PC-9 (cell line): ENCODE measurements at places on chromosomes 11 and 22.

GRCh38 chr11:118623269-118623655 is 15.8 kb downstream of the PHLDB1 start:
- H3K4me3 ChIP-seq: peak overlapping the region; percentile 67; the same call in 1 of the 2 replicates
- no peaks in the 10 kb centered on the region for H3K27me3 ChIP-seq
- DNase-seq: no peak
- peaks cover 19% of the 10 kb centered on the region for H3K36me3 ChIP-seq
- H3K4me1 ChIP-seq: peaks cover 62% of the 10 kb centered on the region
- peak overlapping the region; percentile 79 for H3K27ac ChIP-seq

DNA sequence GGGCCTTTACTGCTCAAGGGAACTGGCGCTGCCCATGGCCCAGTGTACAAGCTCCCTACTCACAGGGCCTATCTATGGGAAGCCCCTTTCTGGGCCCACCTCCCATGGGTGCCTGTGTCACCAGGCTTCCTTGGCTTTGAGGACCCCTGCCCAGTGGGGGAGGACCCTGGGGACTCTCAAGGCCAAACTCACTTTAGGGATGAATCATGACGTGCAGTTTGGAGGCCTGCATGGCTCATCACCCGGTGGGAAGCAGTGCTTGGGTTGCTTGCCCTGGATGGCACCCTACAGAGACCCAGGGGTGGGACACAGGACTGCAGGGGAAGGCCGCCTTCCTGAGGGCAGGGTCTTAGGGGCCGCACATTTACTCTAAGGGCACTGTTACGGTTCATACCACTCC is 16.5 kb downstream of the KCTD21 start:
- no peak overlapping the region for H3K4me3 ChIP-seq
- no peak overlapping the region for H3K27ac ChIP-seq
- H3K27me3 ChIP-seq: no peaks in the 10 kb centered on the region
- no peaks in the 10 kb centered on the region for H3K36me3 ChIP-seq

GRCh38 chr22:32535531-32536190 is 61.0 kb downstream of the FBXO7 start:
- no peaks in the 10 kb centered on the region for H3K27me3 ChIP-seq
- H3K4me1 ChIP-seq: peaks cover 24% of the 10 kb centered on the region
- H3K36me3 ChIP-seq: no peaks in the 10 kb centered on the region
- H3K27ac ChIP-seq: no peak overlapping the region

GRCh38 chr11:64619811-64620380 is 28.9 kb downstream of the SLC22A12 start:
- DNase-seq: no peak
- no peaks in the 10 kb centered on the region for H3K4me1 ChIP-seq
- no peak overlapping the region for H3K27ac ChIP-seq
- no peak overlapping the region for H3K4me3 ChIP-seq
- H3K27me3 ChIP-seq: peaks cover 7% of the 10 kb centered on the region

DNA sequence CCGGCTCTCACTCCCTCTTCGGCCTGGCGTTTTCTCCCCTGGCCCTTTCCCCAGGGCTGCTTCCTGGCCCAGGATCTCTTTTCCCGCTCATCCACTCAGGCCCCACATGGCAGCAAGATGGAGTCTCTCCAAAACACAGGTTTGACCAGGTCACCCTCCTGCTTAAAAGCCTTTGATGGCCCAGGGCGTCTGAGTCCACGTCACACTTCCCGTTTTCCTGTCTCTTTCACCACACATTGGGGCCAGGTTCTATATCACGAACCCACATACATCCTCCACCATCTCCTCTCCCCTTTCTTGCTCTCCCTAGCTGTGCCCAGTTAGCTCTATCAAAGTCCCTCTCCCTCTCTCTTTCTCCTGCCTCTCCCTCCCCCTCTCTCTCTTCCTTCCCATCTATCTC is 7.8 kb upstream of the LRRC32 start:
- no peaks in the 10 kb centered on the region for H3K36me3 ChIP-seq
- H3K4me3 ChIP-seq: no peak overlapping the region
- DNase-seq: no peak
- no peaks in the 10 kb centered on the region; the same call in 1 of the 2 replicates for H3K4me1 ChIP-seq
- no peaks in the 10 kb centered on the region for H3K27me3 ChIP-seq

DNA sequence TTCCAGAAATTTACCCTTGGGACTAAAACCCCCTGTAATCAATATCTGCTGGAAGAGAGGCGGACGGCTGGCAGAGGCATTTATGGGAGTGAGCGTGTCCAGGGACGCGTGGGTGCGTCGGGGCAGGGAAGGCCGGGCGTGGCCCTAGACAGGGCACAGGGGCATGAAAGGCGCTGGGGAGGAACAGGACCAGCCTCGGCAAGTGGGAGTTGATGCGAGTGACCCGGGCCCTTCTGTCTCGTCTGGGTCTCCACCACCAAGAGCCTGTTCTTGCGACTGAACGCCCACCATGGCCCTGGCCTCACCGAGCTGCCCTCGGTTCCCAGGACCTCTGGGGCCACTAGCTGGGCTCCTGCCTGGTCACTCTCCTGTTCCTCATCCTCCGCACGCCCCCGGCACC is 17.5 kb downstream of the OSBPL5 start:
- H3K27me3 ChIP-seq: no peaks in the 10 kb centered on the region
- no peaks in the 10 kb centered on the region for H3K4me1 ChIP-seq
- H3K27ac ChIP-seq: no peak overlapping the region
- no peak for DNase-seq
- H3K36me3 ChIP-seq: no peaks in the 10 kb centered on the region

GRCh38 chr11:76670485-76671236 is at the start of gene LRRC32:
Gene LRRC32 (minus strand): TSS chr11:76670747. CDS start chr11:76665954, 4,793 bp downstream.
- H3K36me3 ChIP-seq: no peaks in the 10 kb centered on the region
- no peak within 1 kb of the TSS for H3K27ac ChIP-seq
- peak within 1 kb of the TSS; percentile 43; the same call in 1 of the 2 replicates for H3K4me3 ChIP-seq
- no peaks in the 10 kb centered on the region for H3K4me1 ChIP-seq
- peaks cover 57% of the 10 kb centered on the region for H3K27me3 ChIP-seq
- DNase-seq: no peak

GRCh38 chr11:77884829-77885190 is 63.9 kb downstream of the AAMDC start:
- H3K27me3 ChIP-seq: no peaks in the 10 kb centered on the region
- H3K27ac ChIP-seq: no peak overlapping the region
- H3K36me3 ChIP-seq: 0 out of 2 replicates have a peak, but pooled peaks cover 12% of the 10 kb centered on the region
- no peaks in the 10 kb centered on the region for H3K4me1 ChIP-seq

DNA sequence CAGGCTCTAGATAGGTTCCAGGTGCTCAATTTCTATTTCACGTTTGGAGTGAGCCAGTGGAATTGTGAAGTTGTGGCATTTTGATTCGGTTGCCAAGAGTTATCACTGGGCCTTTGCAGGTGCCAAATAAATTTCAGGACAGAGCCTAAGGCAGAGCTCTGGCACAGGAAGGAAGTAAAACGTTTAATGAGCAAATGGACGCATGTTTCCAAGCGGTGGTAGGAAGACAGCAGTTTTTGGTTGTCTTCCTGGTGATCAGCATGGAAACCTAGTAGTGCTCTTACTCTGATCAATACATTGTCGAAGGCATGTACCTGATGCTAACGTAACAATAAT is 452 bp downstream of the BIRC3 start:
- H3K27ac ChIP-seq: peak overlapping the region; percentile 80
- no peak for DNase-seq
- 0 out of 2 replicates have a peak, but pooled peaks cover 8% of the 10 kb centered on the region for H3K36me3 ChIP-seq
- peaks cover 29% of the 10 kb centered on the region for H3K4me1 ChIP-seq
- no peaks in the 10 kb centered on the region for H3K27me3 ChIP-seq

- peak overlapping the region; percentile 27; the same call in 1 of the 2 replicates for H3K27ac ChIP-seq
- H3K4me1 ChIP-seq: peaks cover 14% of the 10 kb centered on the region
- no peaks in the 10 kb centered on the region for H3K36me3 ChIP-seq
- H3K4me3 ChIP-seq: no peak overlapping the region
These were observed 29.9 kb upstream of the AQP11 start for GRCh38 chr11:77559686-77560401.

DNA sequence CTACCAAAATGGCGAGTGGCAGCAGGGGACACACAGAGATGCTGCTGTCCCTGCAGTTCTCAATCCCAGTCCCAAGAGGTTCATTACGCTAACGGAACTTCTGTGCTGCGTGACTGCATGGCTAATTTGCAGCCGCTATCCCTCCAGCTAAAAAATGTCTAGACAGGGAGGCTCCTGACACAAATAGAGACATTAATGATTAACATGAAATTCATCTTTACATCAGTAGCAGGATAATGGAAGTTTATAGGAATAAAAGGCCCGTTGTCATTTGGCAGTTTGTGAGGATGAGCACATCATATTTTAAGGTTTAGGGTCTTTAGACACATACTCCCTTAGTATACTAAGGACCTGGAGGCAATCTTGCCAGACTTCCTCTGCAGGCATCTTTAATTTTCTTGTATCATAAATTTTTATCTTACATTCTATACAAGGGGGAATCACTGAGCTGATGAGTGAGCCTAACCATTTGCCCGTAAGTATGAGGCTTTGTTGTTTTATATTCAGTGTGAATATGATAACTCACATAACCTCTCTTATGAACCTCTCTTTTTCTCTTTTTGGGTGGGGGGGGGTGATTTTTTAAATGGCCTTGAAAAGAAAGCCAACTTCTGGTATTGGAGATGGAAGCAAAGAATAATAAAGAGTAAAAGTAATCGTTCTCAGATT is 99.8 kb upstream of the OR9G4 start:
- no peak overlapping the region for H3K27ac ChIP-seq
- no peak overlapping the region for H3K4me3 ChIP-seq
- 0 out of 2 replicates have a peak, but pooled peaks cover 6% of the 10 kb centered on the region for H3K4me1 ChIP-seq
- DNase-seq: no peak

- H3K36me3 ChIP-seq: no peaks in the 10 kb centered on the region
- DNase-seq: no peak
- no peak overlapping the region for H3K27ac ChIP-seq
- no peaks in the 10 kb centered on the region for H3K4me1 ChIP-seq
- no peak overlapping the region for H3K4me3 ChIP-seq
These were observed 43.5 kb upstream of the DAGLA start for GRCh38 chr11:61636676-61637075.
